RWPE2 (cell line): ENCODE measurements at places on chromosomes 4 and X.

DNA sequence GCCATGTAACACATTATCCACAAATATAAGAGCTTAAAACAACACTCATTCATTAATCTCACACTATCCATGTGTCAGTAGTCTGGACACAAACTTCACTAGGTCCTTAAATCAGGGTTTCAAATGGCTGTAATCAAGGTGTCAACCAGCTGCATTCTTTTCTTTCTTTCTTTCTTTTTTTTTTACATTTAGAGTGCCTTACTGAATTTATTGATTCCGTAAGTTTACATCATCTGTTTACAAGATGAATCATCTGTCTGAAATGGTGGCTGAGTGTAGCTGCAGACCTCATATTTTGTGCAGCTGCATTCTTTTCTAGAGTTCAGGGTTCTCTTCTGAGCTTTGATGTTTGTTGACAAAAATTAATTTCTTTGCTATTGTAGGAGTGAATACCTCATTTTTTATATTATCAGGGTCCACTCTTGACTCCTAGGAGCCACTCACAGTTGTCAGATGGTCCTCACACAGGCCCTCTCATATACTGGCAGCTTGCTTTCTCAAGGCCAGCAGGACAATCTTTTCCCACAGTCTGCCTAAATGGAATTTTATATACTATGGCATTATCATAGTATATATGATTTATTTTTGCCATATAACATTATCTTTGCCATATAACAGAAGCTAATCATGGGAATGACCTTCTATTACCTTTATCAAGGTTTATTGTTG, 37.8 kb downstream of the SPOCK3 start:
- DNase-seq, result no peak

DNA sequence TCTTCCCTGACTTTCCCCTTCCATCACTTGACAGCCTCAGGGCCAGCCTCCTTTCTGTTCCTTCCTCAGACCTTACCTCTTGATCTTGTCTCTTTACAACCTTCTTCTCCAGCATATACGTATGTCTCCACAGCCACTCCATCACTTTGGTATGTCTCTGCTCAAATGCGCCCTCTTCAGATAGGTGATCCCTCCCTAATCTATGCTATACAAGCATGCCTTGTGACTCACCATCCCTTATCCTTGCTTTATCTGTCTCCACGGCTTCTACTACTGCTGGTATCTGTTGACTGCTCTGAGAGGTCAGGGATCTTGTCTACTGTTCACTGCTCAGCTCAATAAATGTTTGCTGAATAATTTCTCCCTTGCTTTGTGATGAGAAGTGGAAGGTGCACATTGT, 9.0 kb downstream of the ARAP2 start:
- DNase-seq, result no peak

- DNase-seq, result no peak
Observed at GRCh38 chrX:138745196-138745595, 33.7 kb upstream of the FGF13 start.

- no peak for DNase-seq
Observed at GRCh38 chrX:19840899-19841648, 46.3 kb downstream of the SH3KBP1 start.

DNA sequence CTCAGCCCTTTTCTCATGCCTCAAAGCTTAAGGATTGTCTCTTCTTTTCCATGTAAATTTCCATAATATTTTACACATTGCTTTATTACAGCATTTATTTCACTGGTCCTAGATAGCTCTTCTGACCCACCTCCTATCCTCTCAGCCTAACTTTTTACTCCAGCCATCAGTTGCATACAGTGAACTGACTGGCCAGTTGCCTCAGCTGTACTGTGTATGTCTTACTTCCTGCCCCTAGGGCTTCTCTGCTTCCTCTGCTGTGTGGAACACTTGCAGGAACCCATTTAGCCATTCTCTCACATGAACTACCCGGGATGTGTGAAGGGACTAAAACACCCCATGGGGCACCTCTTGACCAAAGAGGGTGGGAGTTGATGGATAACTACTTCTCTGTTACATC, 18.0 kb downstream of the C4orf33 start:
- no peak for DNase-seq

DNA sequence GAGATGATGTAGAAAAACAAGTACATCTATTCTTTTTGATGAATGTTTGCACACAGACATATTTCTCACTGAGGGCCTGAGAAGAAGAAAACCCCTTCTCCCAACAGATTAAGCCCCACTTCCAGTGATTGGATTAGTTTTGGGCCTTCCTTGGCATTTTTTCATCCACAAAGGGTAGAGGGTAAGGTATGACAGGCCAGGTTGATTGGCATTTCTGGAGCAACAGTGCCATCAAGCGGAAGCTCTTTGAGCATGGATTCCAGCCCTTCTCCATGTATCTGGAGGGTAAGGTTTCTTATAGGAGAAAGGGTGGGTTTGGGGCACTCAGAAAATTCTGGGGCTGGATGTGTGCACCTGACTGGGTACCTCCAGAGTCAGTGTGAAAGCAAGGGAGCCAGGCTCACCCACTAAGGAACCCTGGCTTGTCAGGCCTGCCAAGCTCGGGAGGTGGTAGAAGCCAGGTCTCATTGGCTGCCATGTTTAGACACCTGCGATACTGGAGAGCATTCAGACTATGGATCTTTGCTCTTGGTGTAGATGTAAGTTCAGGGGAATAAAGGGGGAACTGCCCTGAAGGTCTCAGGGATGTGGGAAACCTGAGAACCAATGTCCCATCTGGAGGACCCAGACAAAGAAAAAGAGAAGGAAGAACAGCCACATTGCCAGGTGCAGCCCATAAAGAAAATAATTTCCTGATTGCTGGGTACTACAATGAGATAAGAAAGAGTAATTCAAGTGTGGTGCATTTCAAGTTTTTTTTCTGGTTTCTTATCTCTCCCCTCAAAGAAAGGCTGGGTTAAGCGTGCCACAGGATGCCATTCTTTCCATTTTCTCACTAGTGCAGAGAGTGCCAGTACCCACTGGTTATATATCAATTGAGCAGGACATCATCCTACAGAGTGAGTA, 222.3 kb upstream of the AGTR2 start:
- DNase-seq, result no peak

- no peak for DNase-seq
Observed at GRCh38 chr4:18734405-18734804, 712.9 kb upstream of the LCORL start.

DNA sequence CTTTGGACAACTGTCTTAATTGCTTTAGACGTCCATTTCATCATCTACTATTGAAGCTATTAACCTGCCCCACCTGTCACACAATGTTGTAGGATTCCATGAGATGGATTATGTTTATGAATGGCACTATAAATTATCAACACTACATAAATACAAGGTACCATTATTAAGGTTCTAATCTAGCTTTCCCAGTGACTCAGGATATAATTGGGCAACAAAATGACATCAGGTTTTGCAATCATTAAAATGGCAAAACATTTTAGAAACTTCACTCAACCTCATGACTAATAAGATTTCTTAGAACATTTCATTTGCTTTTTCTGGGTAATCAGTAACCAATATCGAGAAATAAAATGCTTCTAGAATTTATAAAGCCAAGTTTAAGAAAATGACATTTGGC, 9.2 kb downstream of the HOPX start:
- no peak for DNase-seq

- DNase-seq, result no peak
Observed at GRCh38 chr4:67122029-67122428, 423.3 kb downstream of the CENPC start.
